NCI-H1694 (cell line): ENCODE measurements at places on chromosomes 16 and 17.
A peak's percentile ranks its signal among the peaks of the same experiment; 100 is the strongest.

GRCh38 chr16:78462288-78463208 lies 363.1 kb downstream of the WWOX start:
- no peak for DNase-seq

DNA sequence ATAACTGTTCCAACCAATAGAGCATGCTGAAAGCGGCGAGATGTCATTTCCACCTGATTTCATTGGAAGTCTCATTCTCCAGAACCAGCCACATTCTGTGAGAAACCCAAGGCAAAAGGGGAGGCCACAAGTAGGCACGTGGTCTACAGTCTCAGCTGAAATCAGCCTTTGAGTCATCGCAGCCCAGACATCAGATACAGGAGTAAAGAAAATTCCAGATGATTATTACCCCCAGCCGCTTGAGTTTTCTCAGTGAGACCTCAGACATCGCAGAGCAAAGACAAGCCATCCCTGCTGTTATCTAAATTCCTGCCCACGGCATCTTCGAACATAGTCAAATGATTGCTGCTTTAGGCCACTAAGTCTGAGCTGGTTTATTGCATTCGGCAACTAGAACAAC lies 23.1 kb downstream of the STAT3 start:
- DNase-seq: no peak

- DNase-seq: peak; percentile 80
Observed at GRCh38 chr17:44203731-44204440, 4.2 kb upstream of the ATXN7L3 start.

GRCh38 chr17:39205112-39205526 lies 5.0 kb downstream of the RPL19 start:
- DNase-seq: no peak

GRCh38 chr17:19433727-19434340 lies 22.8 kb downstream of the RNF112 start:
- no peak for DNase-seq

GRCh38 chr17:15446036-15446435 lies 21.4 kb downstream of the CDRT4 start:
- no peak for DNase-seq

DNA sequence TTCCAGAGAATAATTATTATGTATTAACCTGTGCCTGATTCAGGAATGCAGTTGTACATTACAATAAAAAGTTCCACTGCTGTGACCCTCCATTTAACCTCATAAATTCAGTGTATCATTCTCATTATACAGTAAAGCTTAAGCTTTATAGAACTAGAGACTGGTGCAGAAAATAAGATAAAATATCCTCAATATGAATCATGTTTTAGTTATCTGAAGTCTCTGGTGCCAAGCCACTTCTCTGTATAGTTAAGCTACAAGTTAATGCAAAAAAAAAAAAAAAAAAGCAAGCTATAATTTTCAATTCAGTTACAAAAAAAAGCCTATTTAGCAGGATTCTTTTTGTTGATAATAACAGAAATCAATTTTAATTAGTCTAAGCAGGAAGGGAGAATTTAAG lies 22.4 kb upstream of the SMIM36 start:
- DNase-seq: no peak

DNA sequence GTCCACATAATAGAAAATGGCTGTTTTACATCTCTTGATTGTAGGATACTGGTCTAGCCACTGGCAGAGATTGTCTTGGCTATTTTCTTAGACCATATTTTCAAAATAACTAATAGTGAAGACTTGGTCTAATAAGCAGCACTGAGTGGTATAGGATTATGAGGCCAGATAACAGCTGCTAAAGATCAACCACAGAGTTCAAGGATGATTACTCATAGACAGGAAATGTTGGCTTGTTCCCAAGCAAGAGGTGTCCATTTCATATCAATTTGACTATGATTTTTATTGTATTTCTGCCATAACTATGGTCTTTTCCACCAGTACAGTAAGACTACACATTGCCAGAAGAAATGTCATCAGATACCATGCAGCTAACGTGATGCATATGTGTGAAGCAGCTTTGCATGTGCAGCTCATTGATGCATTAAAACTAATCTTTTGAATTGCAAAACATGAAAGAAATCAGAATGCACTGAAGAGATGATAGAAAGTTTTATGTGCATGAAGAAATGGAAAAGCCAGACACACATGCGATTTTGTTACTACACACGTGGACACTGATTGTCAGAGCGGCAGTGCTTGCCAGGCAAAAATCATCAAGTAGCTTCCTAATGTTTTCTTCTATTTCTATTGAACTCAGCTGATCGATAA lies 693.3 kb downstream of the CDH11 start:
- DNase-seq: no peak

GRCh38 chr16:8955828-8956227 lies 7.9 kb downstream of the USP7 start:
- DNase-seq: no peak

DNA sequence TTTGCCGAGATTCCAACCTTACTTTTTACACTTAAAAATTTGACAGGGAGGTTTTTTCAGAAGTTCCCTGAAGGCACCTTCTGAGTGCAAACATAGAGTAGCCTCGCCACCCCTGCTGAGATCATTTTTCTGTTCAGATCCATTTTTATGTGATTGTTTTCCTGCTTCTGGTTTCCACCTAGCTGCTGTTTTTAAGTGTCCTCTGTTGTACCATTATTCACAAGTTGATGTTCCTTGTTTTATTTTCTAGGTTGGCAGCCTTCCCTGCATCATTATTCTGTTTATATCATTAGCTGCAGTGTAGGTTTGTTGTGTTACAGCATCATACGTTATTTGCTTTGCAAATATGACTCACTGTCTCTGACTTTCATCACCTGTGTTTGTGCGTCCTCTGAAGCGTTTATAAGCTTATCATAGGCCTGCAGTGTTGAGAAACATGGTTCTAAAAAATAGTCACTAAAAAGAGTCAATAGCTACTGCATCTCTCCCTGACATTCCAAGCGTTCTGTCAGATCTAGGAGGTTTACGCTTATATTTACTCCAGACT lies 116.9 kb upstream of the CLEC3A start:
- no peak for DNase-seq

DNA sequence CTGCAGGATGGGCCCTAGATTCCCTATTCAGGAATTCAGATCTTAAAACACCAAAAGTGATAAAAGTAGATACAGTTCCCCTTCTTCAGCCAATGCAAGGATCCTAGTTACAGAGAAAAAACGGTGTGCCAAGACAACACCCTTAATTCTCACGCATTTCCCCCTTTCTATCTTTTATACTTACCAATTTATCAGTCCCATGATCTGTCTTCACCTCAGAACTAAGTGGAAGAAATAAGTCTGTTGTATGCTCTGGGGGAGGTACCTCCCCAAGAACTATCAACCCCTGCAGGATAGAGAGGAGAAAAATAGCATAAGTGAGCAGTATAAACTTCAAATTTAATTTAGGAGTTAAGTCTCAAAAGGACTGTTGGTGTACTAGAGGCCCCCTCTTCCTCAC lies 83.2 kb downstream of the STH start:
- DNase-seq: no peak

DNA sequence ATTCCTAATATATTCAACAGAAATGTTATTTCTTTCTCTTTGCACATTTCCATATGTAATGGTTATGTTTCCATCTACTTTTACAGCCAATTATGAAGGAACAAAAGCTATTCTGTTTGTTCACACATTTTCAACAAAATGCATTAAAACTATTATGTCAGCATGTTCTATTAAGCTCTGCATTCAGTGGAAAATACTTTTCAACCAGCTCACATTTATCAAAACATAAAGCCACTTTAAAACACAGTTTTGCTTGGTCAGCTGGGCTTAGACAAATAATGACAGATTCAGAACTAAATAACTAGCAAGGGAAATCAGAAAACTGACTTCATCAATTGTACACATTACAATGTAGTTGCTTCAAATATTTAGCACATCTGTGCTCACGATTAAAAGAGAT lies 6.9 kb downstream of the SALL1 start:
- DNase-seq: no peak

DNA sequence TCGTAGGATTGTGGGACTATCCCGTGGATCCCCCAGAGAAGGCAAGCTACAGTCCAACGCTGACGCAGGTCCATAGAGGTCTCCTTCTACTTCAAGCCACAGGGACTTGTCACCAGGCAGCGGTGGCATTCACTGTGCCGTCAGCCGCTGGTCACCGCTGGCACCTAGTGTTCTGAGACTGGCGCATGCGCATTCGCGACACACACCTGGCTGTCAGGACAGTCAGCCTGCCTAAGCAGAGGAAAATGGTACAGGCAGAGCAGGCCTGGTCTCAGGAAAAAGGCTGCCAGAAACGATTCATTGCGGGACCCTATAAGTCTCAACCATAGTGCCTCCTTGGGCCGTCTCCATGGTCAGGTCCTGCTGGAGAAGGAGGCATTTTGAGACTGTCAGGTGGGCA lies 138.0 kb upstream of the WSB1 start:
- DNase-seq: no peak

- DNase-seq: no peak
Observed at GRCh38 chr16:24539850-24540601, 660 bp downstream of the RBBP6 start.

GRCh38 chr17:80191192-80191591 lies 21.4 kb downstream of the CARD14 start:
- no peak for DNase-seq

- no peak for DNase-seq
Observed at GRCh38 chr16:86483-86952, 8.5 kb downstream of the MPG start.

DNA sequence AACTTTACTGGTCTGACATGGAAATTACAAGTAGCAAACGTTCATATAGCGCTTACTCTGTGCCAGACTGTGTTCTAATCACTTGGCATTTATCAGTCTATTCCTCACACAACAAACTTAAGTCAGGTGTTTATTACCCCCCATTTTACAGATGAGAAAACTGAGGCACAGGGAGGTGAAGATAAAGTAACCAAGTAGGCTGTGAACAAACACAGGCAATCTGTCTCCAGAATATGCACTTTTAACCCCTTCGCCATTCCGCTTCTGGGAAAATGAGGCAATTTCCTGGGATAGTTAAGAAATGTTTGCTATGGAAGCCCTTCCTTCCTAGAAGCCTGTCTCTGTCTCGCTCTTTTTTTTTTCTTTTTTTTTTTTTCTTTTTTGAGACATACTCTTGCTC lies 12.2 kb upstream of the CXCL16 start:
- no peak for DNase-seq

GRCh38 chr16:71542377-71542776 lies 16.2 kb downstream of the CHST4 start:
- no peak for DNase-seq

DNA sequence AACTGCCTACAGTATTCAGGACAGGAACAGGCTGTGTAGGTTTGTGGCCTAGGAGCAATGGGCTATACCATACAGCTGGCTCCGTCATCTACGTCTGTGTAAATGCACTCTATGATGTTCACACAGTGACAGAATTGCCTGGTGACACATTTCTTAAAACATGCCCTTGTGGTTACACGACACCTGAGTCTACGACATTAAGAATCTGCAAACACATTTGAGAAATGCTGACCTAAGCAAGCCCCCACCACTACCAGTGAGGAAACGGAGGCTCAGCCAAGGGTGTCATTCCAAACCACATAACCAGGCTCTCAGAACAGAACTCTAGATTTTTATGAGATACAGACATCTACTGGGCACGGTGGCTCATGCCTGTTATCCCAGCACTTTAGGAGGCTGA lies 23.5 kb downstream of the USP36 start:
- no peak for DNase-seq

DNA sequence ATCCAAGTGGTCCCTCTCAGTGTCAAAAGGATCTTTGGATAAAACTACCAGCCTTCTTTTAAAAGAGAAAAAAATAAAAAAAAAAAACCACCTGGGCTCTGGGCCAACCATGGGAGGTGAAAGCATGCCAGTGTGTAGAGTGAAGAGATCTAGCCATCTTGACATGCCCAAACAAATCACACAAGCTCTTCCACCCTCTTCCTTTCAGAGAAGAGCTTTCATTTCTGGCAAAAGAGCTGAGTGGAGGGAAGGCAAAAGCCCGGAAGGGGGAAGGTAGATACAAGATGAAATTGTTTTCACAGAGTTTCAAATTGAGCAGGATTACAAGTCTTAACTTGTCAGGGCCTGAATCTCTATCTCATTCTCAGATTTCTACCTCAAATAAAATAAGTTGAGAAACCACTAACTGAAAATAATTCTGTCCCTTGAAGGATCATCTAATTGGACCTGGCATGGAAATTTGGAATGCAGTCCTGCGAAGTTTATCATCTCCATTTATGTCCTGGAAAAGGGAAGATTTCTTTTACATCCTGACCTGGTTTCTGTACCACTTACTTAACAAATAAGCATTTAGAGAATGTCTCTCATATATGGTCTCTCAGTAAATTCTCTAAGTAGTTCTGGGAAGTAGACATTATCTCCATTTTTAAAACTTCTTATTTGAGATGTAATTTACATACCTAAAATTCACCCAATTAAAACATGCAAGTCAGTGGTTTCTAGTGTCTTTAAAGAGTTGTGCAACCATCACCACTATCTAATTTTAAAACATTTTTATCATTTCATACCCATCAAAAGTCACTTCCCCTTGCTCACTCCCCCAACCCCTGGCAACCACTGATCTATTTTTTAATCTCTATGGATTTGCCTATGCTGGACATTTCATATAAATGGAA lies 93.7 kb downstream of the TANGO6 start:
- peak; percentile 23 for DNase-seq

DNA sequence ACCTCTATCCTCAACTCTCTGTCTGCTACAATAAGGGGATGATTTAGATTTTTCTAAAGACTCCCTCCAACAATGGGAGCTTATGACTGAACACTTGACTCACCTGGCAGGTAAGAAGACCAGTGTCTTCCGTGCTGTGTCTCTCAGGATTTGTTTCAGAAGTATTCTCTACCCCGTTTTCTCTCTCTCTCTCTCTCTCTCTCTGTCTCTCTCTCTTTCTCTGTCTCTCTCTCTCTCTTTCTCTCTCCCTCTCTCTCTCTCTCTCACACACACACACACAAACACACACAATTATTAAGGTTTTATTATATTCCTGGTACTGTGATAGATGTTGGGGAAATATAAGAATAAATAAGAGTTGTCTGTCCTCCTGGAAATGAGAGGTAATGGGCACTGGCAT lies 263.9 kb downstream of the TOX3 start:
- no peak for DNase-seq

DNA sequence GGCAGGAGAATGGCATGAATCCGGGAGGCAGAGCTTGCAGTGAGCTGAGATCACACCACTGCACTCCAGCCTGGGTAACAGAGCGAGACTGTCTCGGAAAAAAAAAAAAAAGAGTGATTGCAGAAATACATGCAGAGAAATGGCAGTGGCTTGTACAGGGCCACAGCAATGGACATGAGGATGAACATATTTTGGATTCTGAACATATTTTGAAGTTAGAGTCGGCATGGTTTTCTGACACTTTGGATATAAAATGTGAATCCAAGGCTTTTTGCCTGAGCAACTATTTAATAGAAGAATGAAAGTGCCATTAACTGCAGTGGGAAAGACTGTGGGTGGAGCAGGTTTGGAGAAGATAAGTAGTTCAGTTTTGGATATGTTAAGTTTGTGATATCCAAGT lies 35.8 kb downstream of the CPD start:
- no peak for DNase-seq

GRCh38 chr16:80171199-80171598 lies 369.6 kb upstream of the DYNLRB2 start:
- DNase-seq: no peak
